LNCaP clone FGC (cell line): ENCODE measurements at places on chromosomes 6 and 20.

DNA sequence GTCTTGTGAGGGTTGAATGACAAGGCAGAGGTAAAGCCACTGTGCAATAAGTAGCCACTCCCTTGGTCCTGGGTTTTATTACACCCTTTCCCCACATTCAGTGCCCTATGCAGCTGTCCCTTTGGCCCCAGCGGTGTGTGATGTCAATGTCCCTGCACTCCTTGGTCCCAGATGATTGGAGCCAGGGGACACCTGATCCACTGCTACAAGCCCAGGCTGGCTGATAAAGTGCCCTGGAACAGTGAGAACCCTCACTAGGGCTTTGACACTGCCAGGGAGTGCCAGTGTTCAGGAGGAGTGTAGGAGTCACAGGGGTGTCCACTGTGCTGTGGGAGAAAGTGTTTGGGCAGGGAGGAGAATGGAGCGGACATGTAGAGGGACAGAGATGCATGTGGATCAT is 30.4 kb downstream of the GABRR1 start:
- no peak for DNase-seq

GRCh38 chr20:38203337-38203980 is 38.4 kb upstream of the TGM2 start:
- DNase-seq, result no peak

- no peak for DNase-seq
These were observed 38.6 kb downstream of the PREX1 start for GRCh38 chr20:48789185-48789668.

DNA sequence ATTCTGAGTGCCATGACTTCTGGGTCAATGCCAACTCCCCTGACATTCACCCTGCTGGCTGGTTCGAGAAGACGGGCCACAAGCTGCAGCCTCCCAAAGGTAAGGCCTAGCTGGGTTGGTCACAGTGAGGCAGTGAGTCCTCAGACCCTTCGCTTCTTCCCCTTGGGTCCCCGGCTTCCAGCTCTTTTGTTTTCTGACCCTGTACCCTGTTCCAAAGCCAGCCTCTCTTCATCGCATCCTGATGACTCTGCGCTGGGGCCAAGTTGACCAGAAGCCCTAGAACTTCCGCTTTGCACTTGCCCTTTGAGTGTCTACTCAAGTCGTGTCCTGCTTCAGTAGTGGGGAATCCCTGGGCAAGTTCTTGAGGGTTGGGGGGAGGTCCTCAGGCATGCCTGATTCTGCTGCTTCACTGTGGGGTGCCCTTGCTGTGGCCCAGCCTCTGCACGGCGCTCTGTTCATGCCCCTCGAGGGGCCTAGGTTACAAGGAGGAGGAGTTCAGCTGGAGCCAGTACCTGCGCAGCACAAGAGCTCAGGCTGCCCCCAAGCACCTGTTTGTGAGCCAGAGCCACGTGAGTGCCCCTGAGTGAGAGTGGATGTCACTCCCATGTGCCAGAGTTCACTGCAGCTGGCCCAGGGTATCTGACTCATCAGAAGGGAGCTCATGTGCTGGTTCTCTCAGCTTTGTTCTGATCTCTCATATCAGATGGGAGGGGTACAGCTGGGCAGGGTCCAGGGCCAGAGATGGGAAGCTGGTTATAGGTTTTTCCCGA is 23.0 kb downstream of the L3MBTL1 start:
- DNase-seq, result no peak

DNA sequence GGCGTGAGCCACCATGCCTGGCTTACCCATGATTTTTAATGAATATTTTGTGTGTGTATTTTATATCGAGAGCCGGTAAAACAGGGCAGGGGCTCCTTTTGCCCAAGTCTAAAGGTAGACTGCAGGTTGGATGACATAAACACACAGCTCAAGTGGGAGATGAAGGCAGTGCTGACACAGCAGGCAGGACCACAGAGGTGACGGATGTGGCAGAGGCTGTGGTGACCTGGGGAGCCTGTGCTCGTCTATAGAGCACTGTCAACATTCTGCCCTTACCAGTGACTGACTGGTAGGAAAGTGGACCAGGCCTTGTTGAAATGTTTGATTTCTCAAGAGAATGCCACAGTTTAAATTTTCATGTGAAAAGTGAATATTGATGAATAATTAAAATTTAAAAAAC is 137.5 kb downstream of the ZFP64 start:
- no peak for DNase-seq

DNA sequence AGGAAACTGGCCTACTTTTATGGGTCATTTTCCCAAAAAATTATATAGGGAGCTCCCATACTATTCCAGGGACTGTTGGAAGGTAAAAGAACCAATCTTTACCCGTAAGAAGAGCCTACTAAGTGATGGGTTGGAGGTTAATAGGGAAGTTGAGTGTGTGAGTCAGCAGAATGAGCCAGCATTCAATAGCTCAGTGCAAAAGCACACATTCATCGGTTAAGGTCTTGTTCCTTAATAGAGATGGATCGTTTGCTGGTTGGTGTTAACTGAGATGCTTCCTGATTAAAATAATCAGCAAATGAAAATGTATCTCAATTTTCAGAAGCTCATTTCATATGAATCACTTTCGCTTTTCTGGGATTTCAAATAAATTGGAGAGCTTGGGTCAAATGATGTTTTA is 115.3 kb upstream of the MRPS10 start:
- DNase-seq, result no peak

DNA sequence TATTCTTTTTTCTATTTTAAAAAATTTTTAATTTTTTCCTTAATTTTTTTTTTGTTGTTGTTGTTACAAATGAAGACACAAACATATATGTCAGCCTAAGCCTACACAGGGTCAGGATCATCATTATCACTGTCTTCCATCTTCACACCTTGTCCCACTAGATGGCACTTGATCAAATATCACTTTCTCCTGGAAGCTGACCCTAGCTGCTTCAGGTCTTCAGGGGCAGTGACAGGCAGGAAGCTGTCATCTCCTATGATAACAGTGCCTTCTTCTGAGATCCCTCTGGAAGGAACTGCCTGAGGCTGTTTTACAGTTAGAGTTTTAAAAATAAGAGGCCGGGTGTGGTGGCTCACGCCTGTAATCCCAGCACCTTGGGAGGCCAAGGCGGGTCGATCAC is 70.2 kb upstream of the EEF1E1 start:
- no peak for DNase-seq

DNA sequence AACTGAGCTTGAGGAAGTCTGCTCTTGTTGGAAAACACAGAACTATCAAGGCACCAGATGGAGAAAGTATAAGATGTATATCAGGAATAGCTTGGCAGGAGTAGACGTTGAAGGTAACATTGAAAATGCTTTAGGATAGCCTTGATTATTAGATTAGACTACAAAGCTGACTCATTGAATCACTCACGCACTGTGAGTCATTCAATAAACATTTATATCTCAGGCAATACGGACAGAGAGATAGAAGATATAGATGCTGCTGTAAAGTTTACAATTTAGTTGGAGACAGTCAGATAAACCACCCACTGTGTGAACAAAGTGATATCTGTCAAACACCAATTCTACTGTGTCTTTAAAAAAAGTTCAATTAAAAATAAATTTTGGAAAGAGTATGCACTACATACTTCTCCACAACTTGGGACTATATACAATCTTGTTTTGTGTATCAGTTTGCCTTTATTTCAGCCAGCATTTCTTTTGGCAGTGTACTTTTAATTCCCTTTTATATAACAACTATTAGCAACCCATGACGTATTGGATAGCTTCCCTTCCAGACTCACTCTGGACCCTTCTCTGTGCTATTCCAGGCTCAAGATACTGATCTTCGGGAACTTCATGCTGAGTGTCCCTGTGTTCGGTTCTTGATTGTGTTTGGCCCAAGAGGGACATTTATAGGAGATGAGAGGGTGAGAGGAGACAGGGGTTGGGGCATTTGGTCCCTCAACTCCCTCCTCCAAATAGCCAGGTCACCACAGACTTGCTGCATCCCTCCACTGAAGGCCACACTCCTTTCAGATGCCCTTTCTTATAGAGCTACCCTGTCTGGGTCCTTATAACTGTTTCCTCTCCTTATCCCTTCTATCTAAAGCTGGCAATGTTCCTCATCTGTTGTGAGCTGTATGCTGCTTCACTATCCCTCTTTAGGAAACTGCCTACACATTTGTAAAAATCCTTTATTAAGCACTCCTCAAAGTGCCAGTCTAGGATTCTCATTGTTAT is 176.6 kb upstream of the PTPRK start:
- peak; percentile 2 for DNase-seq

DNA sequence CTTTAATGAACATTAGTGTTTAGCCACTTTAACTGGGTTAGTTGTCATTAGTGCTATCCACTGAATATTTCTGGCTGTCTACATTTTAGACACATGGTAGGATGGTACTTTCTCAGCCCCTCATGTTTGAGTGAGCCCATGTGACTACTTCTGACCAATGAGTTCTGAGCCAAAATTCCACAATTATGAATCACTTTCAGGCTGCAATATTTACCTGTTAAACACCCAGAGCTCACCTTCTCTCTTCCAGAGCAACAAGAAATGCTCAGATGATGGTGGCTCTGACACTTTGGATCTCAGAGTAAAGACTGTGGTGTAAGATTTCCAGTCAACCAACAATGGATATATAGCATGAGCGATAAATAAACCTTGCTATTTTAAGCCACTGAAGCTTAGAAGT is 24.8 kb downstream of the SPACA1 start:
- DNase-seq, result no peak

GRCh38 chr20:1225263-1225782 is 521 bp upstream of the RAD21L1 start:
- no peak for DNase-seq

DNA sequence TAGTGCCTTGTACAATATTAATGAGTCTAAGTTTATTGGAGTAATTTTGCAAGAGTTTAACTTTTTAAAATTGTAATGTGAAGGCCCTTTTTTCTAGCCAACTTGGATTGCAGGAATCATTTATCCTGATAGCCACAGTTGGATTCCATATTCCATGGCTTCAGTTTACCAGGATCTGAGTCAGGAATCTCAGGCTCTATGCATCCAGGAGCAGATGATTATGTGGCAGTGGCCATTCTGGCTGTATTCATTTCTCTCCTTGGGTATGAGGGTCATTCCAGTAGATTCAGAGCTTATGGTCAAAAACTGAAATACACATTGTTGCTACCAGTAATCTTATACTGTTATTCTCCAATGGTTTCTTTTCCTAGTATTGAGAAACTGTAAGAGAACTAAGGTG is 2.9 kb downstream of the AIG1 start:
- DNase-seq, result no peak

- DNase-seq, result no peak
These were observed 60.4 kb downstream of the SRC start for GRCh38 chr20:37406010-37406998.

GRCh38 chr6:17483391-17484016 is 90.1 kb downstream of the CAP2 start:
- DNase-seq, result no peak

GRCh38 chr6:88290411-88290810 is 124.3 kb upstream of the CNR1 start:
- DNase-seq, result no peak

DNA sequence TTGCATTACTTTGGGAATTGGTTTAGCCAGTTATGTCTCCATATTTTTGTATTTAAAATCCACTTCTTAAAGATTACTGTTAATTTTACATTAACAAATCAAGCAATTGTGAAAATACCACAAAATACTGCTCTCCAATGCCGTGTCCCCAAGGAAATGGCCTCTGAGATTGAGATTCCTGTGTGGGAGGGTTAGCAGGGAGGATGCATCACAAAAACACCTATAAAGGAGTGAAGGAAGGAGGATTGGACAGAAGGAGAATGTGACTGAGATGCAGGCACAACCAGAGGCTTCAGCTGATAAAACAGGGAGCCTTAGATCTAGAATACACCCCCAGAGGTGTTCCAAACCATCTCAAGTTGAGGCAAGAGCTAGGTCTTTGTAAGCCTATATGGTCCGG is 34.2 kb upstream of the NKAIN2 start:
- no peak for DNase-seq

- no peak for DNase-seq
These were observed 14.3 kb upstream of the NCOA3 start for GRCh38 chr20:47487175-47487917.

DNA sequence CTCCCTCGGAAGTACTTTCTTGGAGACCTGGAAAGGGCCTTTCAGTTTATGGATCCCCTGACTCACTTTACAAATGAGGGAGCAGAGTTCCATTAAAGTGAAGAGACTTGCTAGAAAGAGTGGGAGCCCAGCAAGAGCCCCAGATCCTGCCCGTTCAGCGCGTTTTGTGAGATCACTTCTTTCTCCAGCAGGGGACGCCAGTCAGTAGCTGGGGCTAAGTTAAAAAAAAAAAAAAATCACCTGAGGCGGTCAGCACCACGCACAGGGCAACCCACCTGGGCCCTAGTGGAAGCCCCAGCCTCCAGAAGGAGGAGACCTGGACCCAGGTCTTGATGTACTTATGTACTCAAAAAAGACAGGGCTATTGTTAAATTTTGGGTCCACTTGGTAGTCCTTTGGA is 274.5 kb upstream of the RNF24 start:
- DNase-seq, result no peak

- no peak for DNase-seq
These were observed at the start of gene COL11A2 for GRCh38 chr6:33192105-33192646. Gene COL11A2 (minus strand): TSS chr6:33192467. CDS start chr6:33192240, 227 bp downstream.

DNA sequence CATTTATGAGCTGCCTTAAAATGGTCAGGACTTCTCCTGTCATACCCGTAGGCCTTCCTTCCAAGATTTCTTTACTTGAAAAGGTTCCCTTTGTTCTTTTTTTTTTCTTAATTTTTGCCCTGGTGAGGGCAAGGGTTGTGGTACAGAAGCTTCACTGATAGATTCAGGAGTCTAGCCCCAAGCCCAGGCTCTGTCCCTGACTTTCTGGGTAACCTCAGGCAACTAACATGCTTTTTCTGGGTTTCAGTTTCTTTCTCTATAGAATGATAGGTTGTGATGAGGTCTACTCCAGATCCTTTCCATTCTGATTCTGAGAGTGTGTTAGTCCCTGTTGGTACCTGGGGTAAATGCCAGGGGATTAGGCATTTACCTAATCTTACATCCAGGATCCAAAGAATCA is 21.2 kb downstream of the SNPH start:
- no peak for DNase-seq

- no peak for DNase-seq
These were observed 21.6 kb upstream of the VSX1 start for GRCh38 chr20:25103526-25103925.

DNA sequence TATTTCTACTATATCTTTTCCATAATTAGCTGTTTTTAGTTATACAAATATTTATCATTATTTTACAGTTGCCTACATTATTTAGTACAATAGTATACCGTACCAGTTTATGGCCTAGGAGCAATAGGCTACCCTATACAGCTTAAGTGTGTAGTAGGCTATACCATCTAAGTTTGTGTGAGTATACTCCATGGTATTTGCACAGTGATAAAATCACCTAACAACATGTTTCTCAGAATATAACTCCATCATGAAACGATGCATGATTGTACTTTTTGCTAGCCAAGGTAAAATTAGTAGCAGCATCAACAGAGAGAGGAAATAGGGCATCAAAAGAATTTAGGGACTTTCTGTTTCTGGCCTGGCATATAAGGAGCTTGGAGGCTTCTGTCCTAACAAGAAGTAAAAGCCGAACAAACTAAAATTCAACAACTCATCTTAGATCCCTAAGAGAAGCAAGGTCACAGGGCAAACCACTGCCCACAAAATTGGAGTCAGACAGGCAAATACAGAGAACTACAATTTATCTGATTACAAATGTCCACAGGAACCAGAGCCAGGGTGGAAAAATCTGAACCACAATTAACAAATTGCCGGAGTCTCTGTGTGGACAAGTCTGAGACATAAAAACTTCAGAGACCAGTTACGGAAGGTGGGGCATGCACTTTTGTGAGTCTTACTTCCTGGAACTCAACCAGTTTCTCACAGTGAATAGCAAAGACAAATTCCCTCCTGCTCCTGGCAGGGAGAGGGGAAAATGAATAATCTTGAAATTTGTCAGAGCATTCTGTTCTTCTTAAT is 671.4 kb downstream of the RFPL4B start:
- DNase-seq, result no peak
